ENCODE measurements at places on chromosomes 1 and 21.

GRCh38 chr1:168391851-168392681 lies 111.4 kb downstream of the TBX19 start:
- DNase-seq: no peak

DNA sequence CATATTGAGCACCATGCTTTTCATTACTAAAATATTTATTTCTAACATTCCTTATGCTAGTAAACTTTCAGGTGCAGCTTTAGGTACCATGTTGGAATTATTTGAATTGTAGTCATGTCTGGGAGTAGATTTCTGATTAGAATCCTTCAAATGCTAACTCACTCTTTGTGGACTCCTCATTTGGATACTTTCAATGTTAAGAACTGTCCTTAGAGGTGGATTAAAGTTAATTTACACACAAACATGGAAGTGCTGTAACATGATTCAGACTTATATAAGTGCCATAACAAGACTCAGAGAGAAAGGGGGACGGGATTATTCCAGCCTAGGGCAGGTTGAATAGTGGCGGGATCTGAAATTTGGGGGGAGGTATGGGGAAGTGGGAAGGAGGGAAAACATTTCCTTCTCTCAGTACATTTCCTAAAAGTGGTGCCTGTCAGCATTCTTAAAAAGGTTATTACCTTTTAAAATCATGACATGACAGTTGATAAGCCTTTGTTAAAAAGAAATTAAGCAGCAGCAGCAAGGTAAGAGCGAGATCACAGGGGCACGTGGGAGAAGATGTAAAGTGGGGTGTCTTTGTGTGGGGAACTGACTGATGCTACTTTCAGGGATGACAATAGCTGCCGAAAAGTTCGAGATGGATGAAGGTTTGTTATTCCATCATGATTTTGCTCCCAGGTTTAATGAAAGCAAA lies 44.4 kb downstream of the HHAT start:
- DNase-seq: no peak

- DNase-seq: no peak
Observed at GRCh38 chr1:3056641-3057040, 12.4 kb upstream of the PRDM16 start.

DNA sequence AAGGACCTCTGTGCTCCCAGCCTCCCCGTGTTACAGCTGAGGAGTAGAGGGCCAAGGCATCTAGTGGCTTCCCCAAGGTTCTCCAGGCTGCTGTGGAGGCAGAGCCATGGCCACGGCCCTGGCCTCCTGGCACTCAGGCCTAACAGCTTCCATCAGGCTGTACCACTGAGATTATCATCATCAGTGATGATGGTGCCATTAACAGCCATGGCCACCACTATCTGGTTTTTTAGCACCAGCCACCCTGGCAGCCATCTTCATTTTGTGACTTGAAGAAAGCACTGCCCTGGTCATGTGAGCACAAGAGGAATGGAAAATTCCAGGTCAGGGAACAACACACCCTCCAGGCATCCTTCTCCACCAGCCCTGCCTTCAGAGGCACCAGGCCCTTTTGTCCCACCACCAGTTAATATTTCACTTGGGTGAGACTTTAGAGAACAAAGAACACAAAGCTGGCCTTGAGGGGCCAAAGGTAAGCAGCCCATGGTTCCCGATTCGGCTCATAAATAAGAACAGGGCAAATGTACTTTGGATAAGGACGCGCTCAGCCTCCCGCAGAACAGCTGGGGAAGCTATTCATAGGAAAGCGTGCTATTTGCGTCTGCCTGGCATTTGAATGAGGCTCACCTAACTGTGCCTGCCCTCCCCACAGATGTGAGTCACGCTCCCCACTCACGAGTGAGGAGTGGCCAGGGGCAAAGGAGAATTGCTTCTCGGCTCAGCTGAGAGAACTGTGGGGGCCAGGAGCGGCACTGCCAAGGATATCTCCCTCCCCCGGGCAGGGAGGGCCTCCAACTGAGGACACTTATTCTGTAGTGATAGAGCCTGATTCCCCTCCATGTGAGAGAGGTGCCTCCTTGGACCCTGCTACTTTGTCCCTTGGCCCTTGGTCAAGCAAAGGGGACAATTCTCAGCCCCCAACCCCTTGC lies 95.6 kb downstream of the CD58 start:
- DNase-seq: no peak

GRCh38 chr1:177007437-177008161 lies 156.9 kb downstream of the ASTN1 start:
- no peak for DNase-seq

DNA sequence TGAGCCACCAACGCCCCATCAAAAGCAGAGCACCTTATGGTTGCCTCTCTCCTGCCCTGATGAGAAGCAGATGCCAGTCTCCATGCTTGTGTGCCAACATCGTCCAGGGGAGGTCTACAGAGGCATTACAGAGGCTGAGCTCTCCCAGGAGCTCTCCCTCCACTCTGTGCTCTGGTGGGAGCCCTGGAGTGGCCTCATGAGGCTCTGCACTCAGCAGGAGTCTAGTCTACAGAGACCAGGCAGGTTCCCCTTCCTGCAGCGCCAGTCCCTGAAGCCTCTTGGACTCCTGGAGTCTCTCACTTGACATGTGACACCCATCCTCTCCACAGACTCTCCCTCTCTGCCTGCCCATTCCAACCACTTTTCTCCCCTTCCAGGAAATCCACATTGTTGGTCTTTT lies 3.4 kb downstream of the DCST1 start:
- no peak for DNase-seq

GRCh38 chr1:150213170-150214098 lies 22.5 kb downstream of the ANP32E start:
- DNase-seq: no peak

- DNase-seq: no peak
Observed at GRCh38 chr1:36350659-36351226, 27.3 kb upstream of the EVA1B start.

- DNase-seq: no peak
Observed at GRCh38 chr1:178039891-178040290, 54.0 kb upstream of the RASAL2 start.

DNA sequence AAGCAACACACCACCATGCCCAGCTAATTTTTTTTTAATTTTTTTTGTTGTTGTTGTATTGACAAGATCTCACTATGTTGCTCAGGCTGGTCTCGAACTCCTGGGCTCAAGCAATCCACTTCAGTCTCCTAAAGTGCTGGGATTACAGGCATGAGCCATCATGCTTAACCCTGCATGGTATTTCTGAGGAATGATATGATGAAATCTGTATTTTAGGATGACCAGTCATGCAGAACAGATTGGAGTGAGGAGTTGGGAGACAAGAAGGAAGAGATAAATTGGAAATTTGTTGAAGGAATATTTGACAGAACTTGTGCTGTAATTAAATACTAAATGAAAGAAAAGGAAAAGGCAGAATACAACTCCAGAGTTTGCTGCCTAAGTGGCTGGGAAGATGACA lies 4.7 kb upstream of the NDUFS5 start:
- no peak for DNase-seq

DNA sequence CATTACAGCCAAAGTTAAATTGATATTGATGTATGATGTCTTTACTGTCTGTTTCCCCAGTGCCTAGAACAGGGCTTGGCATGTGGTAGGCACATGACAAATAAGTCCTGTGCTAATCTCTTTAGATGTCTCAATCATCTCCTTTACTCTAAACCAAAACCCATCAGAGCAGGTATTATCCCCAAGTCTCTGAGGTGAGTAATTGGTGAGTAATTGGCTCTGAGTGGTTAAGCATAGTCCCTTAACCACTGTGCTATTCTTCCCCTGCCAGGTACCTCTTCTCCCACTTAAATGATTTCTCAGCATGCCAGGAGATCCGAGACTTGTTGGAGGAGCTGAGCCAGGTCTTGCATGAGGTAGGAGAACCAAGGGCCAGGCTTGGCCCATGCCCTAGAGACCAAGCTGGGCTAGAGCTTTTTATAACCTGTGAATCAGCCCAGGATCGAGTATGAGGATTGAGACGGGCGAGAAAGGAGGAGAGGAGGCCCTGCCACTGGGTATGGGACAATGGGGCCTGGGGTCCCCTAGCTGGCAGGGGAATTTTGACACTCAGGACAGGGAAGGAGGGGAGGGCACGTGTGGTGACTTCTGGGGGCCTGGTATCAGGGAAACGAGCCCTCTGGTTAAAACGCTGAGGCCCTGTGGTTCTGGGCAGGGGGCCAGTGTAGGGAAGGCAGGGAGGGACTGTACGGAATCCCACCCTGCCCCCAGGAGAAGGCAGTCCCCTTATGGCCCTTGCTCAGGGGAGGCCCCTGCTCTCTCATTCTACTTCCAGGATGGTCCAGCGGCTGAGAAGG lies 4.5 kb downstream of the CNKSR1 start:
- DNase-seq: no peak

DNA sequence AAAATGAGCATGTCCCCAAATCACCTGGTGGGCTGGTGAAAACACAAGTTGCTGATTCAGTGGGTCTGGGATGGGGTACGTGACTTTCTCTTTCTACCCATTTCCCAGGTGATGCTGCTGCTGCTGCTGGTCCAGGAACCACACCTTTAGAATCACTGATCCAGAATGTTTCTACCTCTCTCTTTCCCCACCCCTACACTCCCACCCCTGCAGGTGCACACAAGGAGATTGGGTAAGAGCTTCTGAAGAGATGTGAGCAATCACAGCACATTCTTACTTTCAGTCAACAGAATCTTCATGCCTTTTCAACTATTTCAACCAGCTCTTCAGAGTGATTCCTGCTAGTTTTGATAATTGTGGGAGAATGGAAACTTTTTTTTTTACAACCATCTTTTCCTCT lies 130.9 kb downstream of the LMX1A start:
- no peak for DNase-seq

DNA sequence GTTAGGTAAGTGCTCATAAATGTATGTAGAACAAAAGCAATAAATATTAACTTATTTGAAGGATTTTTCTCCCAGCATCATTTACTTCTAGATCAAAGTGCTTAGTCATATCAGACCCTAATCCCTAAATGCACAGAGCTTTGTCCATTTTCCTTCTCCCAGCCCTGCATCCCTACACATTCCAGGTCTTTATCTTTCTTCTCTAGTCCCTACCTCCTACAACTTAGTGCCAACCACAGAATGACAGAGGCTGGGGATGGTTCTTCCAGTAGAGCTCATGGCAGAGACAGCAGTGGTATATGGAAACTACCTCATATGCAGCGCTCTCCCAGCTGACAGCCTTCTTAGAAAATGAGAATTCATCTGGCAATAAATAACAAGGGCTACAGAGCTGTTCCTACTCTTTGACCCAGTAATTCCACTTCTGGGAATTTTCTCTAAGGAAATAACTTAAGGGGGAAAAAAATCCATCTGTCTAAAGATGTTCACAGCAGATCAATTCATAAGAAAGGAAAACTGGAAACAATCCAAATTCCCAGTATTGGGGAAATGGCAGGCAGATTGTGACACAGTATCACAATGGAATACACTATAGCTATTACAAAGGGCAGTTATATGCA lies 62.9 kb upstream of the ROR1 start:
- no peak for DNase-seq

DNA sequence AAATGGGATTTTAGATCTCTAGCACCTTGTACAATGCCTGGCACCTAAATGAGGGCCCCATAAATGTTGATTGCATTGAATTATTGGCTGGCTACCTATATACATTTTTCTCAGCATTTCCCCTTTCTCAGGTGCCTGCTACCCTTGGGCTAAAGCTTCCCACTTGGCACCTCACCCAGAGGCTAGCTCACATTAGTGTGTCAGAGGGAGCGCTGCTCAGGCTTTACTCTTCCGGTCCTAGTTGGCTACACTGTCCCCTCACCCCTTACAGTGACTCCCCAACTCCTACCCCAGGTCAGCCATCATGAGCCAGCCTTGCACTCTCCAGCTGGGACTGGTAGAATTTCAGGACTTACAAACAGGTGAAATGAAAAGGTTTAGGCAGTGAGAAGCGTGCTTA lies 9.5 kb downstream of the TRAF5 start:
- no peak for DNase-seq

GRCh38 chr1:242219298-242219901 lies 220.5 kb upstream of the MAP1LC3C start:
- no peak for DNase-seq

GRCh38 chr21:27704567-27705166 lies 737.8 kb upstream of the ADAMTS5 start:
- DNase-seq: no peak

DNA sequence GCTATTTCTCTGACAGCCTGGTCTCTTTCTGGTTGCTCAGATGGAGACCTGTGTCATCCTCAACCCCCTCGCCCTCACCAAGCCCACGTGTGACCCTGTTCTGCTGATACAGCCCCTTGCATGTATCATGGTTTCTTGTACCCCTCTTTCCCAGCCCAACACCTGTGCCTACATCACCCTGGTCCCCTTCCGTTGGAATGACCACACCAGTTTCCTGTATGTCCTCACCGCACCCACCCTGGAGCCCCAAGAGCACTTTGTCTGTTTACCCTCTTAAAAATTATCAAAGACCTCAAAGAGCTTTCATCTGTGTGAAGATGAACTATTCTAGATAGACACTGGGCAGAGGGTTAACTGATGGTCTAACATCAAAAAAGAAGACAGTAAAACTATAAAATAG lies 179.5 kb downstream of the GALNT2 start:
- no peak for DNase-seq

GRCh38 chr1:150560011-150560438 lies 10.8 kb downstream of the ADAMTSL4 start:
- no peak for DNase-seq

DNA sequence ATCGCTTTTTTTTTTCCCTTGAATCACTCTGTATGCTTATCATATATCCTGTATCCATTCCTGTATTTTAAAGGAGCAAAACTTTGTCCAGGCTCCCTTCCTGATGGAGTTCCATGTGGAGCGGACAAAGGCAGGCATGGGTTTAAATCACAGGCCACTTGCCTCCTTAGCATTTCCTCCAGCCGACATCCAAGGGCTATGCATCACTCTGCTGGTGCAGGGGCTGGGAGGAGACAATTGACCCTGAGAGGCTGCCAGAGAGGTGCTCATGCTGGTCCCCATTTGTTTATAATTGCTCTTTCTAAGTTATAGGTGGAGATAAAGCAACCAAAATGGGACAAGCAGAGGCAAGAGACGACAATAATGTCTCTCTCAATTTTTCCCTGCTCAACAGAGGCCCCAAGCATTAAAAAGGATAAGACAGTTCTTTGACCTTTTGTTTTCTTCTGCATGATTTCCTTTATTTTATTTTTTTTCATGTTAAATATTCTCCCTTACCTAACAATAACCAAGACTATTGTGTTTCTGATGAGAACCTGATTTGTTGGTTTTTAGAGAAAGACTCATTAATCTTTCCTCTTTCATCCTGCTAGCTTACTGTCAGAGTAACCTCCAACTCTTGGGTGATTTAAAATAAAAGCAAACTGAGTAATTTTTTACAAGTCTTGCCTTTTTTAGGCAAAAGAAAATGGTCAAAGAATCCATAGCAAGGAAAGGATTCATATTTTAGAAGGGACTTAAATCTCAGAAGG lies 353.7 kb downstream of the ADGRL2 start:
- no peak for DNase-seq

DNA sequence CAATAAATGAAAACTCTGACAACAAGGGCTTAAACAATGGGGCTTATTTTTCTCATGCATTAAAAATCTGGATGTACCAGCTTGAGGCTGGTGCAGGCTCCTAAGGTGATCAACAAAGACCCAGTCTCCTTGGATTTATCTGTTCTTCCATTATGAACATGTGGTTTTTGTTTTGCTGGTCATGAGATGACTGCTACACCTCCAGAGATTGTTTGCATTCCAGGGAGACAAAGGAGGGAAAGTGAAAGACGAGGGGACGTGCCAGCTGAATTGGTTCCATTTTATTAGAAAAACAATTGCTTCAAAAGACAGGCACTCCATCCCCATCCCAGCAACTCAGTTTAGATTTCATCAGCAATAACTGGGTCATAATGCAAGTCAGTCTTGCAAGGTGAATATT lies 90.9 kb upstream of the KCNK1 start:
- DNase-seq: no peak

Measured in non-pigmented ciliary epithelial cell (primary cell).